ENCODE measurements at places on chromosomes 12 and 14.

DNA sequence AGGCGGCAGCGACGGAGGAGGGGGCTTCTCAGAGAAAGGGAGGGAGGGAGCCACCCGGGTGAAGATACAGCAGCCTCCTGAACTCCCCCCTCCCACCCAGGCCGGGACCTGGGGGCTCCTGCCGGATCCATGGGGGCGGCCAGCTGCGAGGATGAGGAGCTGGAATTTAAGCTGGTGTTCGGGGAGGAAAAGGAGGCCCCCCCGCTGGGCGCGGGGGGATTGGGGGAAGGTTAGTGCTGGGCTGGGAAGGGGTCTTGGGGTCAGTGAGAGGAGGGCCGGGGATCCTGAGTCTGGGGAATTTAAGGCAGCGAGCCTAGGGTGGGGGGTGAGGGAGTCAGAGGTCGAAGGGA lies 203 bp downstream of the NFATC4 start:
- DNase-seq, result no peak

- no peak for DNase-seq
These were observed 8.3 kb downstream of the CDKL1 start for GRCh38 chr14:50388256-50388931.

DNA sequence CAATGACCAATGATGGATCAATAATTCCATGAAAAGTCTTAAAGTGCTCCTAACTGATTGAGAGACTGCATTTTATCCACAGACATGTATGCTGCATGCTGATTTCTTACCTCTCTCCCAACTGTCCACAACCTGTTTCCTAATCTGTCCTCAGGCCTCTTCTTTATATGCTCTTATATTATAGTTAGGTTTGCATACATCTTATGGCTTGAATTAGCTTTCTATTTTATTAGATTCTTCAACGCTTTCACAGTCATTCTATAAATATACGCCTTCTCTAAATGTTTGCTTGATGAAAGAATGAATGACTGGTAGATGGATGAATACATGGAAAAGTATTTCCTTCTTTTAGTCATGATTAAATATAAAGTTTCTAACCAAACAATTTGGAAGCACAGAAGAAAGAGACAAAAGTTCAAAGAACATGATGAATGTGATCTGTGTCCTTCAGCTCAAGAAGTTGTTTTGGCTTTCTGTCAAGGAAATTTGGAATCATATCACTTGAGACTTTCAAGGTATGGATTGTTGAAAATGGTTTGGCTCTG lies 91.8 kb upstream of the NPAS3 start:
- no peak for DNase-seq

DNA sequence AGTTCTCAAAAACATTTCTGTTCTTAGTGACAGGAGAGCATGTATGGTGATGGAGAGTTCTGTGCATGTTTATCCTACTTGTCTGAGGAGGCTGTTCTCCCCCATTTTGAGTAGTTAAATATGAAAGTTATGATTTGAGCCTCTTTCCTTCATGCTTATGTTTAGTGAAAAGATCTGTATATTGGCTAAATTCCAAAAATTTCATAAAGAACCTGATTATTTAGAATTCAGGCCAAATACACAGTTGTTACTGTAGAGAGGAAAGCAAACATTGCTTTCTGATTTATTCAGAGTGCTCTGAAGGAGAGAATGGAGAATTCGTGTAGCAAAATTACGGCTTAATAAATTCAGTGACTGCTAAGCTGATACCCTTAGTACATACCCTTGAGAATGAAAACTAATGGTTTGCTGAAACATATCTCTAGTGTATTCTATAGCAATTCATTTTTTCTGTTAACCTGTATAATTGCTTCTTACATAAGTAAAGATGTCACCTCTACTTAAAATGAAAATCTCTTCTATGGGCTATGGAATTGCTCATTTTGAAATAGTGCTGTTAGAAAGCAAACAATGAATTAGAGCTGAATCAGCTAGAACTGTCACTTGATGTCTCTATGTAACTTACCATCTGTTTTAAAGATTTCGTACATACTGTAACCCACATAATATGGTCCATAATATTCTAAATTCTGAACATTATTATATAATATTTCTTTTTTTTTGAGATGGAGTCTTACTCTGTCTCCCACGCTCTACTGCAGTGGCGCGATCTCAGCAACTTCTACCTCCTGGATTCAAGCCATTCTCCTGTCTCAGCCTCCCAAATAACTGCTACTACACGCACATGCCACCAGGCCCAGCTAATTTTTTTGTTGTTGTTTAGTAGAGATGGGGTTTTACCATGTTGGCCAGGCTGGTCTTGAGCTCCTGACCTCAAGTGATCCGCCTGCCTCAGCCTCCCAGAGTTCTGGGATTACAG lies 417.0 kb upstream of the RGS6 start:
- DNase-seq, result no peak

DNA sequence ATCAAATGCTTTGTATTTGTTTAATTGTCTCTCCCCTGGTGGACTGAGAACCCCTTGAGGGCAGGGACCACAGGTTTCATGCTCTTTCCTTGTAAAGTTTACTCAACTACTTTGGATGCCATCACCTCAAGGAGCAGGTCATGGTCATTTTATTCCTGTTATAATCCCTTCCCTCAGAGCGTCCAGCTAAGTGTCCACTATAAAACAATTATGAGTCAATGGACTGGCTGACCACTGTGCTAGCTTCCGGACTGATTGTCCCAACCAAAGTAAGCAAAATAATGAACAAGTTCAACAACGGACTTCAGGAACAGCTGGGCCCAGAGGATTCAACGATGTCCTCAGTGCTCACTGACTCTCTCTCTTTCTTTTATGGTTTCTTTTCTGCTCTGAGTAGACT lies 18.2 kb downstream of the AK7 start:
- no peak for DNase-seq

DNA sequence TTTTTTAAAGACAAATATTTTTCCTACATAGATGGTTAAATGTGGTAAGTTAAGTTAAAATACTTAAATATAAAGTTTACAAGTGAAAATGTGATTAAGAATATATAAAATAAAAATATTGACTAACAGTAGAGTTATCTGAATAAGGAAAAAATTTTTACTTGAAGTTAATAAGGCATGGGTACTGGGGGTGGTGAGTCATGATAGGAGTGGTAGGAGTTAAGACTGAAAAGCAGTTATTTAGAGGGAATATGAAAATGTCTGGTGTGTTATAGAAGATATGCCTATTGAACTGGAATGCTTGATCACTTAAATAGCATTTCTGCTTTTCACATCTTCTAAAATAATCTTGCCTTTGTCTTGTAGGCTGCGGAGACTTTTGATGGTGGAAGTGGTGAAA lies 68.7 kb downstream of the CCDC91 start:
- DNase-seq, result no peak

All from stimulated activated CD4-positive, alpha-beta T cell treated with anti-CD3 and anti-CD28 coated beads, TNF-alpha, amount 100 ng/mL, for 1 hour (primary cell).